ENCODE measurements at places on chromosomes 3 and 15.

GRCh38 chr3:43522727-43523362 lies 99.0 kb downstream of the ANO10 start:
- H3K27ac ChIP-seq, result no peak overlapping the region
- no peaks in the 10 kb centered on the region for H3K4me1 ChIP-seq
- DNase-seq, result no peak
- H3K4me3 ChIP-seq, result no peak overlapping the region

- H3K4me3 ChIP-seq, result no peak overlapping the region
- H3K36me3 ChIP-seq, result no peaks in the 10 kb centered on the region
- no peak overlapping the region for H3K27ac ChIP-seq
- DNase-seq, result no peak
- H3K4me1 ChIP-seq, result no peaks in the 10 kb centered on the region
Measured at GRCh38 chr3:113297287-113297686, 85.9 kb downstream of the BOC start.

DNA sequence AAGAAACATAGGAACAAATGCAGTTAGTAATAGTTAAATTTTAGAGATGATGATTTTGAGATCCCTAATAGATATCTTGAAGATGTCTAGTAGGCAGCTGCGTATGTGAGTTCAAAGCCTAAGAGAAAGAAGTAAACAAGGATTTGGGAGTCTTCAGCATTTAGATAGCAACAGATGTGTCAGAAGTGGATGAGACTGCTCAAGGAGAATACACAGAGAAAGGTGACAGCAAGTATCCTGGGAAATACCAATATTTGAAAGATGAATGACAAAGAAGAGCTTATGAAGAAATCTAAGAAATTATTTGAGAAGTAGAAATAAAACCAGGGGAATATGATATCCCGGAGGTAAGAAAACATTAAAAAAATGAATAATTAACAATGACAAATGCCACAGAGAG lies 130.9 kb downstream of the PCCB start:
- no peak for DNase-seq
- no peak overlapping the region for H3K27ac ChIP-seq
- H3K4me3 ChIP-seq, result no peak overlapping the region
- H3K36me3 ChIP-seq, result peaks cover 8% of the 10 kb centered on the region

- no peak for DNase-seq
- H3K27me3 ChIP-seq, result no peaks in the 10 kb centered on the region
- peaks cover 14% of the 10 kb centered on the region for H3K36me3 ChIP-seq
- H3K4me1 ChIP-seq, result peaks cover 4% of the 10 kb centered on the region
- no peak overlapping the region for H3K4me3 ChIP-seq
- no peak overlapping the region for H3K27ac ChIP-seq
Measured at GRCh38 chr3:18580268-18580667, 155.1 kb upstream of the SATB1 start.

GRCh38 chr3:122410111-122410510 lies 5.8 kb downstream of the WDR5B start:
- DNase-seq, result no peak
- H3K27ac ChIP-seq, result no peak overlapping the region
- peaks cover 27% of the 10 kb centered on the region for H3K4me1 ChIP-seq
- no peak overlapping the region for H3K4me3 ChIP-seq
- H3K27me3 ChIP-seq, result no peaks in the 10 kb centered on the region
